Neural progenitor cell (in vitro differentiated cells): ENCODE measurements at places on chromosomes 2 and 18. TPM values are rescaled to one million over a fixed set of nuclear protein-coding genes. Genes with fewer than 3 reads are reported as not detected.
A peak's percentile ranks its signal among the peaks of the same experiment; 100 is the strongest.

DNA sequence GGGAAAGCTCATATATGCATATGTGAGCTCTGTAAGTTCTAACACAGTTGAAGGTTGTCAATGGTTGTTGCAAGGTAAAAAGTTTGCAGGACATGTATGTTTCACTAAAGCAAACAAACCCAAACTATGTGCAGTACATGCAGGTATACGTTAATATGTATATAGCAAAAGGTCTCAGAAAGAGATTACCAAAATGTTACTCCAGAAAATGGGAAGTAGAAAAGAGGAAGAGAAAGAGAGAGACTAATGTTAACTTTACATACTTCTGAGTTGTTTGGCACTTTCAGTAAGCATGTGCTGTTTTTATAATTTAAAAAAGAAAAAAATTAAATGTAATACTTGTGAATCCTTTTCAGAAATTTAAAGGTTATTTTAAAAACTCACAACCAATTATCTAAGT lies 32.8 kb upstream of the PEX13 start:
- no peaks in the 10 kb centered on the region for H3K27me3 ChIP-seq
- H3K27ac ChIP-seq: no peak overlapping the region
- H3K4me3 ChIP-seq: no peak overlapping the region
- H3K36me3 ChIP-seq: no peaks in the 10 kb centered on the region
- DNase-seq: no peak
- H3K4me1 ChIP-seq: no peaks in the 10 kb centered on the region

- no peak overlapping the region for H3K4me3 ChIP-seq
- H3K4me1 ChIP-seq: no peaks in the 10 kb centered on the region
- no peaks in the 10 kb centered on the region for H3K27me3 ChIP-seq
- no peak overlapping the region for H3K27ac ChIP-seq
Measured at GRCh38 chr18:31030574-31031278, 11.8 kb downstream of the DSC3 start.

DNA sequence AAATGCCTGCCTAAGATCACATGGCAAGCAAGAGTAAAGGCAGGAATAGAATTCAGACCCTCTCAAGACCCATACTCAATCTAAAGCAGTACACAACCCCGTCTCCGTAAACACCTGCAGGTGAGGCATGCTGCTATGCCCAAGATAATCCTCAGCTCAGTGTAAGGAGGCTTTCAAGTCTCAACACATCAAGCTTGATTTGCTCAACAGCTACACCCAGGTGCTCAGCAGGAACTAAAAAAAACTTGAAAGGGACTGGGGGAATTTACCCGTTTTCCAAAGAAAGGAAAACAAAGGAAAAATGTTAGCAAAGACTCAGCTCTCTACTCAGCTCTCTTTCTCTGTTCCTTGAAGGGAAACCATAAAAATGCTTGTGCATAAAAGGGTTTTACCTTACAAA lies 301.8 kb downstream of the C1D start:
- H3K4me3 ChIP-seq: no peak overlapping the region
- H3K27me3 ChIP-seq: no peaks in the 10 kb centered on the region
- no peaks in the 10 kb centered on the region for H3K36me3 ChIP-seq
- peak; percentile 10 for DNase-seq

GRCh38 chr2:62589691-62590356 lies 83.8 kb upstream of the TMEM17 start:
- no peak overlapping the region for H3K27ac ChIP-seq
- no peaks in the 10 kb centered on the region for H3K4me1 ChIP-seq
- no peaks in the 10 kb centered on the region for H3K36me3 ChIP-seq
- H3K4me3 ChIP-seq: no peak overlapping the region
- no peak for DNase-seq
- no peaks in the 10 kb centered on the region for H3K27me3 ChIP-seq

DNA sequence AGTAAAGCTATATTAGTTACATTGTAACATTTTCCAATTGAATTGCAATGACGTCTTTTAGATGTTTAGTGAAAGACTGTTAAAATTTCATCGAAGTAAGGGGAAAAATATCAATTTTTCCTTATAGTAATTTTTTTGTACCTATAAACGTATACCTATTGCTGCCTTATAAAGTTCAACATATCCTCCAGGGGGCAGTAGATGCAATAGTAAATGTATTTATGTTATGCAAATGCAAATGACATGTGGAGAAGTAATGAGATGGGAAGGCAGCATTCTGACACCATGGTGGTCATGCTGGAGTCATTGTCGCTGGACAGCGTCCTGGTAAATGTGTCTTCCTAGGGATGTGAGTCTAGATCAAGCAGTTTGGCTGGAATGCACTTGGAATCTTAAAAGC lies 38.7 kb downstream of the MSTN start:
- H3K4me1 ChIP-seq: no peaks in the 10 kb centered on the region
- H3K36me3 ChIP-seq: no peaks in the 10 kb centered on the region
- H3K27ac ChIP-seq: no peak overlapping the region
- DNase-seq: peak; percentile 69

DNA sequence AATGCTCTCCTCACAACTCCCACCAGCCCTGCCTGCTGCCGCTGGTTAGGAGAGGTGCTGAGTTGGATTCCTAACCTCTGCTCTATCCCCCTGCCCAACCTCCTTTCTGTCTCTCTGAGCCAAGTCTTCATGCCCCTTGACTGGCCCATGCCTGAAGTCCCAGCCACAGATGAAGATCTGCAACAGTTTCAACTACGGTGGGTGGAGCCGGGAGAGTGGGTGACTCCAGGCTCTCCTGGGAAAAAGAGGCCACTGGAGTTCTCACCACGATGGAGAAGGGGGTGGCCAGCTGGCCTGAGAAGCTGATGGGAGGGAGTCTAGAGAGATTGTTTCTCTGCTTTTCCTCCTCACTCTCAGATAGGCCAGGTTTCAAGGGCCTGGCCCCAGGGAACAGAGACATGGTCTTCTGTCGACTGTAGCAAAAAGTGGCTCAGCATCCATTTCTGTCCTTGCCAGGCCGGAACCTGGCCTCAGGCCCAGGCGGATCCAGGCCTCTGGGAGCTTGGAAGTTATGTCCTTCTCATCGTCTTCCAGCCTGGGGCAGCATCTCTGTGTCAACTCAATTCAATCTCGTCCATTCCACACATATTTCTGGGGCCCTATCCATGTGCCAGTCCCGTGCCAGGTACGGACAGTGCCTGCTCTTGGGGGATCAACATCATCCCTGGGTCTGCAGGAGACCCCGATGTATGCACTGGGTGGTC lies 75.3 kb downstream of the INHBB start:
- H3K4me1 ChIP-seq: no peaks in the 10 kb centered on the region
- no peak overlapping the region for H3K27ac ChIP-seq
- no peaks in the 10 kb centered on the region for H3K36me3 ChIP-seq
- H3K27me3 ChIP-seq: peaks cover 47% of the 10 kb centered on the region
- DNase-seq: no peak
- H3K4me3 ChIP-seq: no peak overlapping the region

DNA sequence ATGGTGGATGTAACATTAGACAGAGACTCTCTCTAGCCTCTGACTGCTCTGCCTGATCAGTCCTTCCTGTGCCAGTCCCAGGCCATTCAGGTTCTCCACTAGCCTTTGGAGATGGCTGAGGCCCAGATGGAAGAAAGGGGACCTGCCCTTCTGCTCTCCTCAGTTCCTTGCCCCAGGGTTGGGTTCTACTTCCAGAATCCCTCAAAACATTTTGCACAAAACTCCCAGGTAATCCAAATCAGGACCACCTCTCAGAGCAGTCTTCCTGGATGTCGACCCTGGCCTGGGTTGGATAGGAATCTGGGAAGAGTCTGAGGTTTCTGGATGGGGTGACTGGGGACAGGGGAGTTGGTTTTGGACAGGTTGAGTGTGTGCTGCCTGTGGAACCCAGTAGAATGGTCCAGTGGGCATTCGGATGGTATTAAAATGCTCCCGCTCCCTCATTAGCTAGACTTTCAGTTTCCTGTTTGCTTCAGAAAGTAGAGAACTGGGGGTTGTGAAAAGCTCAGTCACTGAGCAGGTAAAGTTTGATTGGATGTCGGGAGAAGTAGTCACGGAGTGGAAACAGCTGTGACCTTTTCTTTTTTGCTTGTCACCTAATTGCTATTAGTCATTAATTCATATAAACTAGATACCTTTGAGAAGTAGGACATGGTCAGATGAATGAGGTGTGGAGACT lies 37.9 kb downstream of the DPYSL5 start:
- H3K27me3 ChIP-seq: no peaks in the 10 kb centered on the region
- H3K27ac ChIP-seq: no peak overlapping the region
- H3K4me3 ChIP-seq: no peak overlapping the region
- H3K36me3 ChIP-seq: no peaks in the 10 kb centered on the region

DNA sequence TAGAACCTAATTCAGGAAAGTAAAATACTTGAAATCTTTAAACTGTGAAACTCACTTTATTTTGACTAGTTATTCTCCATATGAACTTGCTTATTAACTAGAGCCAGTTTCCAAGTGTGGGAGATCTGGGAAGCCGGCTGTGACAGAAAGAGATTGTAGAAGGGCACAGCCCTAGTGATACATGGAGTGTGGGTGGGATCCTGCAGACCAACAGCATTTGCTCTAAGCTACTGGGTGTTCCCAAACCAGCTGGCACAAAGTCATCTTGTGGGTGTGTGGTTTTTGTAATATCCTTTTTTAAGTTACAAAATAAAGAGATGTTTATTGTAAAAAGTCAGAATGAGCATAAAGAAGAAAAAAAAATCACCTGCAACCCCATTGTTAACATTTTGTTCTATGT lies 3.4 kb downstream of the DUSP19 start:
- H3K4me1 ChIP-seq: peaks cover 4% of the 10 kb centered on the region
- no peak for DNase-seq
- H3K4me3 ChIP-seq: no peak overlapping the region
- H3K27ac ChIP-seq: no peak overlapping the region
- no peaks in the 10 kb centered on the region for H3K36me3 ChIP-seq

- H3K27ac ChIP-seq: no peak overlapping the region
- H3K4me3 ChIP-seq: no peak overlapping the region
- no peaks in the 10 kb centered on the region for H3K36me3 ChIP-seq
- no peak for DNase-seq
- no peaks in the 10 kb centered on the region for H3K4me1 ChIP-seq
Measured at GRCh38 chr2:16746833-16747232, 81.2 kb upstream of the CYRIA start.

- no peaks in the 10 kb centered on the region for H3K27me3 ChIP-seq
- H3K4me3 ChIP-seq: no peak overlapping the region
- H3K4me1 ChIP-seq: no peaks in the 10 kb centered on the region
- H3K36me3 ChIP-seq: no peaks in the 10 kb centered on the region
- no peak overlapping the region for H3K27ac ChIP-seq
Measured at GRCh38 chr2:74246496-74247195, 48.2 kb downstream of the MTHFD2 start.

DNA sequence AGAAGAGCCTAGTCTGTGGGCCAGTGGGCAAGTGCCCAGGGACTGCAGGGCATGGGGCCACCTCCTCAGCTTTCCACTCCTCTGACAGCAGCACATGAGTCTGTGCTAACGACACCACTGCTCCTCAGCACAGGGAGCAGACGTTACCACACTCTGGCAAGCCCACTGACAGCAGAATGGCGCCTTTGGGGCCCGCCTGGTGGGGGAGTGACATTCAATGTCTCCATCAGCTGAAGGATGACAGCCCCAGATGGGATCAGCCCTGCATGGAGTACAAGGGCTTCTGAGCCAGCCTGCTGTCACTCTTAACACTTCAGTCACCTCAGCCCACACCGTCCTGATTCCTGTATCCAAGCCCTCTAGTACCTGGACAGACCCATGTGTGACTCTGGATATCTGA lies 149.4 kb upstream of the SMAD2 start:
- H3K27ac ChIP-seq: no peak overlapping the region
- no peak overlapping the region for H3K4me3 ChIP-seq
- no peaks in the 10 kb centered on the region for H3K4me1 ChIP-seq
- no peaks in the 10 kb centered on the region for H3K36me3 ChIP-seq
- no peak for DNase-seq
- H3K27me3 ChIP-seq: no peaks in the 10 kb centered on the region

DNA sequence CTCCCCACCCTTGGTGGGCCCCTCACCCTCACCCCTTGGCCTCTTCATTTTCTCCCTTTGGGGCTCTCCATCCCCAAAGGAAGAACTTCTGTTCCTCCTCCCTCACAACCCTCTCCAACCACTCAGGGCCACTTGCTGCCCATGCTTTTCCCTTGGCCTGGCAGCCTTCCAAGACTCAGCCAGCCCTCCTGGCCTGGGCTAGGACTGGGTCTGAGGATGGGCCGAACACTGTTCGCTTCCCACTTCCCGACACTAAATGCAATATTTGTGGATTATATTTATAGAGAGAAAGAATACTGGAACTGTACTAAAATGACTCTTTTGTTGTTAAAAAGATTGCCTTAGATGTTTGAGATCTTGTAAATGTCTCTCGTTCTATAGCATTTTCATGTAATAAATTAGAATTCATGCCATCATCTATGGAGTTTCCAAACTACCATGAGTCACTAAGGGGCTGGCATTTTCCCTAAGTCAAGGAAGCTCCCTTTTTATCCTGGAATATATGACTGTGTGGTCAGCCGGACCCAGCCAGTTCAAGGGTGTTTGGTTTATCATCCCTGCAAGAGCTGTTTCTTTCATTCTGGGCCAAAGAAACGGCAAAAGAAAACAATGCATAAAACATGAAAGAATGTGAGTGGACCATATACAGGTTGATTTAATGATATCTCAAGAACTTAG lies 3.8 kb downstream of the CXCR2 start:
- no peak for DNase-seq
- H3K27ac ChIP-seq: no peak overlapping the region
- H3K36me3 ChIP-seq: no peaks in the 10 kb centered on the region
- no peak overlapping the region for H3K4me3 ChIP-seq
- H3K27me3 ChIP-seq: no peaks in the 10 kb centered on the region
- peaks cover 22% of the 10 kb centered on the region for H3K4me1 ChIP-seq

- H3K27me3 ChIP-seq: no peaks in the 10 kb centered on the region
- DNase-seq: peak; percentile 87
- H3K36me3 ChIP-seq: no peaks in the 10 kb centered on the region
- no peak overlapping the region for H3K27ac ChIP-seq
- peak overlapping the region; percentile 32 for H3K4me3 ChIP-seq
Measured at GRCh38 chr18:76620321-76621170, 125.5 kb upstream of the ZNF516 start.

GRCh38 chr2:205883965-205884364 lies 201.7 kb downstream of the NRP2 start:
- no peaks in the 10 kb centered on the region for H3K27me3 ChIP-seq
- no peak overlapping the region for H3K4me3 ChIP-seq
- H3K27ac ChIP-seq: no peak overlapping the region
- H3K36me3 ChIP-seq: no peaks in the 10 kb centered on the region
- peaks cover 15% of the 10 kb centered on the region for H3K4me1 ChIP-seq

- H3K36me3 ChIP-seq: no peaks in the 10 kb centered on the region
- no peak for DNase-seq
- no peak overlapping the region for H3K27ac ChIP-seq
- H3K27me3 ChIP-seq: no peaks in the 10 kb centered on the region
Measured at GRCh38 chr2:190867212-190867611, 13.4 kb upstream of the GLS start.

NDC80 gene
- 69.3 and 98.1 TPM in 2 replicates for total RNA-seq

C2orf15 gene
- 5.6 and 5.8 TPM in 2 replicates for total RNA-seq

TGFBRAP1 gene
- 13.8 and 14.0 TPM in 2 replicates for total RNA-seq

COL6A3 gene
- total RNA-seq: 0.41 and 0.50 TPM in 2 replicates

CYBRD1 gene
- 5.8 and 11.1 TPM in 2 replicates for total RNA-seq

PLA2R1 gene
- total RNA-seq: 0.45 and 0.90 TPM in 2 replicates

EPHA4 gene
- 300 and 323 TPM in 2 replicates for total RNA-seq

CFC1 gene
- not detected in 2 replicates for total RNA-seq

SPDYA gene
- 0.37 and 1.9 TPM in 2 replicates for total RNA-seq

DSC2 gene
- 11.9 and 16.0 TPM in 2 replicates for total RNA-seq

KLHL29 gene
- total RNA-seq: 1.6 and 2.3 TPM in 2 replicates
